Activated CD4-positive, alpha-beta T cell treated with anti-CD3 and anti-CD28 coated beads for 36 hours (primary cell): ENCODE measurements at places on chromosomes 12 and 14.

- H3K4me3 ChIP-seq, result no peak overlapping the region
- H3K36me3 ChIP-seq, result no peaks in the 10 kb centered on the region
- peaks cover 28% of the 10 kb centered on the region for H3K27me3 ChIP-seq
- no peak for DNase-seq
- peaks cover 5% of the 10 kb centered on the region for H3K4me1 ChIP-seq
Measured at GRCh38 chr12:75888399-75888798, 143.2 kb downstream of the PHLDA1 start.

DNA sequence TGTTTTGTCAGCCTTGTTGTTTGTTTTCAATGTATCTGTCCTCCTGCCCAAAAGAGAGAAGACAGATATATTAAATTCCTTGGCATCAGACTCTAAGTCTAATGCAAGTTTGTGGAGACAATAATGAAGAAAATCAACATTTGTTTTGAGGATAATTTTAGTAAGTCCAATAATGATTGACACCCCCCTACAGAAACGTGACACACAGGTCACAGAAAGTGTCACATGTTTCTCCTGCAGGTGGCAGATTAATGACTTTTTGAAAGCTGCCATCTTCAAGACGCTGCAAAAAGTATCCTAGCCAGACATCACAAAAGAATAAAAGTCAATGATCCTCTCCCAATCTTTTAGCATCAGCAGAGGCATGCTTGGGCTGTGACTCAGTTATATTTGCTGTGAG, 378.8 kb upstream of the TMPO start:
- no peak overlapping the region for H3K27ac ChIP-seq
- peaks cover 4% of the 10 kb centered on the region for H3K27me3 ChIP-seq
- no peak for DNase-seq
- H3K4me3 ChIP-seq, result no peak overlapping the region
- H3K4me1 ChIP-seq, result no peaks in the 10 kb centered on the region
- no peaks in the 10 kb centered on the region for H3K36me3 ChIP-seq

GRCh38 chr12:12714276-12715021, 2.7 kb upstream of the CDKN1B start:
- H3K4me1 ChIP-seq, result peaks cover 38% of the 10 kb centered on the region
- H3K27me3 ChIP-seq, result no peaks in the 10 kb centered on the region
- peaks cover 20% of the 10 kb centered on the region for H3K36me3 ChIP-seq
- H3K4me3 ChIP-seq, result peak overlapping the region; percentile 93
- peak; percentile 65 for DNase-seq

DNA sequence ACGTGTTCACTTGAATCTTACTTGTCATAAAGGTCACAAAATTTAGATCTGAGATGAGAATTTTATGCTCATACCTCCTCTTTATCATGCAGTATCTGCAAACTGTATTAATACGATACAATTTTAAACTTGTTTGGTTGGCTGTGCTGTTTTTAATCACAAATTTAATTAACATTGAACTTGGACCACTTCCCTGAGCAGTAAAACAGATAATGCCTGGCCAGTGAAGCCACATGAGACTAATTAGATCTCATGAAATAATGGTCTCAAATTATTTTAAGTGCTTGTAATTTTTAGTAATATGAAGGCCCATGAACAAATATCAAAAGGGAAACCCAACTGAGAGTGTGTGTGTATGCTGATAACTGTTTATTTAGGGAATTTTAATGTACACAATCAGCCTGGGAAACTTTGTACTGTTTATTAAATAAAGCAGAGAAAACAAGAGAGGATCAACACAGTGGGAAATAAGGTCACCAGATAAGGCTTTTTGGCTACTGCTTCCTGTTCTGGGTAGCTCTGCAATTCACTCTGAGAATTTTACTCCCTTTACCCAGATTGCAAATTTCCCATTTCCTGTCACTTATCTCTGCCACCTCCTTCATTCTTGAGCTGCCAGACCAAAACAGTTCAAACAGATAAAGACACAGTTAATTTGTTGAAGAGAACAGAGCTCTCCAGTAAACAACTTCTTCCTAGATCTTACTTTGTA, 61.6 kb upstream of the GNPNAT1 start:
- DNase-seq, result no peak
- H3K27ac ChIP-seq, result no peak overlapping the region
- no peaks in the 10 kb centered on the region for H3K27me3 ChIP-seq
- H3K36me3 ChIP-seq, result no peaks in the 10 kb centered on the region

- H3K36me3 ChIP-seq, result peaks cover 23% of the 10 kb centered on the region
- H3K27ac ChIP-seq, result no peak overlapping the region
- H3K4me1 ChIP-seq, result peaks cover 5% of the 10 kb centered on the region
Measured at GRCh38 chr14:64095620-64096019, 198.6 kb downstream of the ESR2 start.

- no peaks in the 10 kb centered on the region for H3K4me1 ChIP-seq
- no peak for DNase-seq
- no peaks in the 10 kb centered on the region for H3K27me3 ChIP-seq
- H3K36me3 ChIP-seq, result no peaks in the 10 kb centered on the region
- H3K27ac ChIP-seq, result no peak overlapping the region
Measured at GRCh38 chr12:87142342-87142741, 886.2 kb upstream of the MGAT4C start.

- no peaks in the 10 kb centered on the region for H3K36me3 ChIP-seq
- no peaks in the 10 kb centered on the region for H3K4me1 ChIP-seq
- no peaks in the 10 kb centered on the region for H3K27me3 ChIP-seq
- H3K27ac ChIP-seq, result no peak overlapping the region
- H3K4me3 ChIP-seq, result no peak overlapping the region
- DNase-seq, result no peak
Measured at GRCh38 chr12:97487470-97487869, 24.9 kb downstream of the RMST start.

GRCh38 chr12:62581288-62582064, 114.8 kb downstream of the MON2 start:
- no peaks in the 10 kb centered on the region for H3K4me1 ChIP-seq
- no peak overlapping the region for H3K4me3 ChIP-seq
- H3K27me3 ChIP-seq, result no peaks in the 10 kb centered on the region
- H3K27ac ChIP-seq, result no peak overlapping the region

DNA sequence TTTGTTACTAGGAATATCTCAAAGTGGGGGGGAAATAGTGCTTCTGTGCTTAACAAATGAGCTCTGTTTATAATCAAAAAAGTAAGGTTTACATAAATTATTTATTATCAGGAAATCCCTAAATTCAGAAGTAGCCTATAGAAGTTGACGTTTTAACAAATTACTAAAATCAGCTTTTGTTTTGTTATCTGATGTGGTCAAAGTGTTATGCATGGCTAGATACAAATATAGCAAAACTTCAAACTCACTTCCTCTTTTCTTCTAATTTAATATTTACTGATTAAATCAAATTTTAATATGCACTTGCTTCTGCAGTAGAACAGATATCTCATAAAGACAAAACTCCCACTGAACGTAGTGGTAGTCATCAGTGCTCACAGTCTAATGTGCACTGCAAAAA, 47.5 kb downstream of the GARIN6 start:
- H3K36me3 ChIP-seq, result no peaks in the 10 kb centered on the region
- H3K4me3 ChIP-seq, result no peak overlapping the region
- H3K27me3 ChIP-seq, result no peaks in the 10 kb centered on the region

DNA sequence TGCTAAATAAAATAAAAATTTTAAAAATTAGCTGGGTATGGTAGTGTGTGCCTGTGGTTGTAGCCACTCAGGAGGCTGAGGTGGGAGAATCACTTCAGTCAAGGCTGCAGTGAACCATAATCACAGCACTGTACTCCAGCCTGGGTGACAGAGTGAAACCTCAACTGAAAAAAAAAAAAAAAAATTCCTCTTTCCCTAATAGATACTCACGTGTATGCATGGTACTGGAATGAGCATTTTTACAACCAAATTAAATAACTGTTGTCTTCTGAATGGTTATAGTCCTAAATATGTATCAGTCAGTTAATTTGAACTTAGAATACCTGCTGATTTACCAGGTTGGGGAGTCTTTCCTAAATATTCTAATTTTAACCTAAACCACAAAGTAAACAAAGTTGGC, 98.3 kb upstream of the ATF1 start:
- DNase-seq, result no peak
- H3K4me1 ChIP-seq, result no peaks in the 10 kb centered on the region
- peaks cover 4% of the 10 kb centered on the region for H3K36me3 ChIP-seq

- no peak for DNase-seq
- no peak overlapping the region for H3K27ac ChIP-seq
- peaks cover 20% of the 10 kb centered on the region for H3K36me3 ChIP-seq
- H3K27me3 ChIP-seq, result no peaks in the 10 kb centered on the region
Measured at GRCh38 chr12:93789767-93790166, 112.6 kb downstream of the CRADD start.

GRCh38 chr12:131752451-131752850, 41.6 kb downstream of the SFSWAP start:
- H3K27me3 ChIP-seq, result no peaks in the 10 kb centered on the region
- no peak overlapping the region for H3K4me3 ChIP-seq
- H3K36me3 ChIP-seq, result peaks cover 46% of the 10 kb centered on the region
- peaks cover 2% of the 10 kb centered on the region for H3K4me1 ChIP-seq

- H3K27me3 ChIP-seq, result no peaks in the 10 kb centered on the region
- no peak overlapping the region for H3K27ac ChIP-seq
- H3K36me3 ChIP-seq, result no peaks in the 10 kb centered on the region
- H3K4me1 ChIP-seq, result no peaks in the 10 kb centered on the region
Measured at GRCh38 chr12:8784290-8784888, 38.0 kb upstream of the A2ML1 start.

DNA sequence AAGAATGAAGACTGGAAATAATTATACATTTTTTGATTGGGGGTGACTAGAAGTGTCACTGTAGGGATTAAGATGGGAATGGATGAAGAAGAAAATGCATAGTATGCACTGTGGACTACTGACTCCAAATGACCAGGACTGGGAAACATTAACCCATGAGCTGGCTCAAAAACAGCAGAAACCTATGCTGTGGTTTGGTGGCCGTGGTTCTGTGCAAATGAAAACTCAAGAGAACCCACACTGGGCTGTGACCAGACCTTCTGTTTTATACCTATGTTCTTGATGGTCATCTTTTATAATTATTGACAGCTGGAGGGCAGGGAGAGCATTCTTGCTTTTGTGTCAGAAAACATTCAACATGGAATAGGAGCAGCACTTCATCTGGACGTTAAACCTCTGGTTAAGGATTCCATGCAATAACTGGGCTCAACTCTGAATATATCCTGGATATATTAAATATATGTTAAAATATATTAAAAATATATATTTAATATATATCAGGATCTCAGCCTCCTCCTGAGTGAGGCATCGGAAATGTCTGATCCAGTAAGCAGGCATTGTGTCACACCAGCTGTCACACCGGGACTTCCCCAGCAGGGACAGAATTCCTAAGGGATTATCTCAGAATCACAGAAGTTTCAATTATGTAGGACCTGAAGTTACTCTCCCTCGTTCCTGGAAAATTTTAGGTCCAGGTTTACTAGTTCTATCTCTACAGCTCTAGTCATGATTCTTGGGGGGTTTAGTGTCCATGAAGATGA, 48.5 kb downstream of the BBS10 start:
- H3K27ac ChIP-seq, result no peak overlapping the region
- H3K4me3 ChIP-seq, result no peak overlapping the region
- peaks cover 4% of the 10 kb centered on the region for H3K27me3 ChIP-seq
- no peaks in the 10 kb centered on the region for H3K4me1 ChIP-seq

GRCh38 chr14:61217516-61217915, 63.6 kb downstream of the TMEM30B start:
- no peak for DNase-seq

GRCh38 chr12:42325326-42325652, 605 bp downstream of the ZCRB1 start:
- peak overlapping the region; percentile 98 for H3K4me3 ChIP-seq
- H3K36me3 ChIP-seq, result peaks cover 22% of the 10 kb centered on the region

DNA sequence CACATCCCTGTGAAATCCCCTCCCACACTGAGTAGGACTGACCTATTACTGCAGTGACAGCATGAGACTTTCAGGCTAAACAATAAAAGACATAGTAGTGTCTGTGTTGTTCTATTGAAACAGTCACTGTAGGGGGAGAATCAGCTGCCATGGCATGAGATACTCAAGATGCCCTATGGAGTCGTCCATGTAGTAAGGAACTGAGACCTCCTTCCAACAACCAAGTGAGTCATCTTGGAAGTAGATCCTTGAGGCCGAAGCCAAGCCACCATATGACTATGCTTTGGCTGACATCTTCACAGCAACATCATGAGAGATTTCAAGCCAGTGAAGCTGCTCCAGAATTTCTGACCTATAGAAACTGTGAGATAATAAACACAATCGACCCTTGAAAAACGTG, 12.1 kb upstream of the LRP6 start:
- peaks cover 2% of the 10 kb centered on the region for H3K27me3 ChIP-seq
- H3K27ac ChIP-seq, result no peak overlapping the region
- no peak overlapping the region for H3K4me3 ChIP-seq
- DNase-seq, result no peak

DNA sequence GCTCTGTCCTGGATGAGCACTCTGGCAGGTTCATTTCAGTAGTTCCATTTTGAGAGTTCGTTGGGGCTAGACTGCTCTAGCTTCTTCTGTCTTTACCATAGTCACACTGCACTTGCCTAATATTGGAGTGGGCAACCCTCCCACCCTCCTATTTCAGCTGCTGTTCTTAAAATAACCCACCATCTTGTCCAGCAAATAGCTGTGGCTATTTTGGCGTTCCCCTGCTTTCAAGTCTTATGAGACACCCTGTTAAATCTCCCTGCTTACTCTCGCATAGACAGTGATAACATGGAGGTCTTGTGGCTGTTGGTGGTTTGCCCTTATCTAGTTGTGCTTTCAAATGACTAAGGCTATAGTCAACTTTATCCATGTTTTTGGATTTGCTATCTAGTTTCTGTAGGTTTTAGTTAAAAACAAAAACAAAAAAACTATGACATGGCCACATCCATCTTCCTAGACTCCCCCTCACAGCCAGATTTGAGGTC, 65.5 kb downstream of the LRP6 start:
- peaks cover 36% of the 10 kb centered on the region for H3K36me3 ChIP-seq
- peak; percentile 26 for DNase-seq
- no peak overlapping the region for H3K27ac ChIP-seq
- H3K4me1 ChIP-seq, result peaks cover 9% of the 10 kb centered on the region

GRCh38 chr12:38728894-38729293, 176.5 kb downstream of the CPNE8 start:
- no peak overlapping the region for H3K27ac ChIP-seq
- no peaks in the 10 kb centered on the region for H3K4me1 ChIP-seq
- H3K27me3 ChIP-seq, result no peaks in the 10 kb centered on the region
- DNase-seq, result no peak
- H3K36me3 ChIP-seq, result peaks cover under 1% of the 10 kb centered on the region

DNA sequence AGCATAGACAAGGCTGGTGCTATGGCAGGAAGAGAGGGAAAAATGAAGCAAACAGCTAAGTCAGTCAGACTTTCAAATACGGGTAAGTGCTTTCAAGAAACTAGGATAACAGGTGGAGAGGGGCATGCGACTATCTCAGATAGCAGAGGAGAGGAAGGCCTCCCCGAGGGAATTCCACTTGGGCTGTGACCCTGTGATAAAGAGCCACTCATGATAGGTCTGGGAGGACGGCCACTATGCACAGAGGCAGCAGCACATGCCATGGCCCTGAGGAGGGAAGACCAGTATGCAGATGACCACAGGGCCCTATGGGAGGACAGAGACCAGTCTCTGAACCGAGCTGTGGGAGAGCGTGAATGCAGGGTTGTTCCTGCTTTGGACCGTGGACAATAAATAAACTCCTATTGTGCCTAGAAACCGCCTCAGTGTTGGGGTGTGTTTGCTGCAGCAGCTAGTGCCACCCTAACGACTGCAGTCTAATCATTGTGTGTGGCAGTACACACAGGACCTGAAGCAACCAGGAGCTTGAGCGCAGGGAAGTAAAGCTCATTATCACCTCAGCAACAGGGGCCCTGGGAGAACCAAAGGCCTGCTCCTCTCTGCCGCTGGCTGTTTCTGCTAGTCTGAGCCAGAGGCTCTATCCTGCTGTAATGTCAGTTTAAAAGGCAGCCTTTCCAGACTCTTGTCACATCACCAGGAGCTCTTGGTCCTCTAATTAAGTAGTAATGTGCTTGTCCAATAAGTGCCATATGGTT, 119.1 kb downstream of the CACNA1C start:
- DNase-seq, result no peak
- no peaks in the 10 kb centered on the region for H3K36me3 ChIP-seq
- no peak overlapping the region for H3K27ac ChIP-seq
- H3K4me3 ChIP-seq, result no peak overlapping the region
